ENCODE measurements at places on chromosomes 11 and 22.

DNA sequence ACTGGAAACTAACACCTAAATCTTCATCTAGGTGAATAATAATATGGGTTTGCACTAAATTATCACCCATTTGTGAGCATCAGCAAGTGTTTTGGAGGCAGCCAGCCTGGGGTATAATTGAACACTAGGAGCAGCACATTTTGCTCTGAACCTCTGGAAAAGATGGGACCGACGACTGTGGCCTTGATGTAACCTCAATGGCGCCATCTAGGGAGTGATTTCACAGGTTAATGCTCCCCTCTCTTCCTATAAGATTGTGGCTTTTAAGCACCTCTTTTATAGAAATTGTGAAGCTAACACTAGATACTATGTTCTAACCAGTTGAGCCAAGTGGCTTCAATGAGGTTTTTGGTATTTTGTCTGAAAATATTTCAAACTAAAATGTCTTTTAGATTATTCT lies 203.7 kb downstream of the NELL1 start:
- H3K4me3 ChIP-seq, result no peak overlapping the region
- no peaks in the 10 kb centered on the region for H3K27me3 ChIP-seq
- H3K27ac ChIP-seq, result no peak overlapping the region
- no peaks in the 10 kb centered on the region for H3K36me3 ChIP-seq

DNA sequence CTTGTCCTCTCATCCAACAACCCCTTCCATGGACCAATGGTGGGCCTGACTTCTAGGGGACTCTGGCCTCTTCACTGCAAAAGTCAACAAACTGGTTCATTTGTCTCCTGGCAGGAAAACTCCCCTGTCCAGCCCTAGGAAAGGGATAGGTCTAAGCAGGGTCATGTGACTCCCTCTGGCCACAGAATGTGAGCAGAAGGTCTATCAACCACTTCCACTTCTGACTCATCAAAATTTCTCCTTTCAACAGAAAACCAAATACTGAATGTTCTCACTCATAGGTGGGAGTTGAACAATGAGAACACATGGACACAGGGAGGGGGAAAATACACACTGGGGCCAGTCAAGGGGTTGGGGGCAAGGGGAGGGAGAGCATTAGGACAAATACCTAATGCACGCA lies 1.3 kb upstream of the ISX start:
- H3K36me3 ChIP-seq, result no peaks in the 10 kb centered on the region
- H3K27ac ChIP-seq, result no peak overlapping the region

GRCh38 chr11:3021125-3021524 lies 29.0 kb upstream of the NAP1L4 start:
- H3K27me3 ChIP-seq, result no peaks in the 10 kb centered on the region
- peaks cover 35% of the 10 kb centered on the region for H3K36me3 ChIP-seq
- no peak overlapping the region for H3K27ac ChIP-seq
- no peak overlapping the region for H3K4me3 ChIP-seq

- no peak overlapping the region for H3K27ac ChIP-seq
- H3K4me3 ChIP-seq, result no peak overlapping the region
- no peaks in the 10 kb centered on the region for H3K36me3 ChIP-seq
- H3K27me3 ChIP-seq, result no peaks in the 10 kb centered on the region
- DNase-seq, result no peak
Measured at GRCh38 chr11:82988936-82989627, 82.6 kb downstream of the RAB30 start.

- no peak for DNase-seq
- H3K27ac ChIP-seq, result no peak overlapping the region
- no peaks in the 10 kb centered on the region for H3K27me3 ChIP-seq
- H3K4me3 ChIP-seq, result no peak overlapping the region
- H3K4me1 ChIP-seq, result no peaks in the 10 kb centered on the region
Measured at GRCh38 chr22:30860176-30861105, 108.1 kb downstream of the MORC2 start.

DNA sequence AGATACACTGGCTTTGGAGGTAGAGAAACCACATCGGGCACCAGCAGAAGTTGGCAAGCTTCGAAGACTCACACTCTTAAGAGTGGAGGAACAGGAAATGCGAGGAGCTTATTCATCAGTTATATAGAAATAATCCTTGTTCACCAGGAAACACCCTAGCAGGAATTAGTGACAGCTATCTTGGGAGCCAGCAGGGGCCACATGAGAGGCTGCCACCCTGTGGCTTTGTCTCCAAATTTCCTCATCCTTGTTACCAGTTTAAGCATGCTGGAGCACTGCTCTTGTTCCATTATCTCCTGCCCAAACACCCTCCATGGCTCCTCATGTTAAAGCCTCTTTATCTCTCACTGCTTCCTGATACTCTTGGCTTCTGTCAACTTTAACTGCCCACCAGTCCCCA lies 131.0 kb downstream of the PLEKHA7 start:
- no peak overlapping the region for H3K27ac ChIP-seq
- no peaks in the 10 kb centered on the region for H3K36me3 ChIP-seq
- no peak overlapping the region for H3K4me3 ChIP-seq

GRCh38 chr11:20089796-20090653 lies 70.2 kb downstream of the DBX1 start:
- H3K4me1 ChIP-seq, result no peaks in the 10 kb centered on the region
- H3K27ac ChIP-seq, result no peak overlapping the region
- H3K27me3 ChIP-seq, result no peaks in the 10 kb centered on the region
- no peak overlapping the region for H3K4me3 ChIP-seq
- no peak for DNase-seq
- H3K36me3 ChIP-seq, result no peaks in the 10 kb centered on the region

DNA sequence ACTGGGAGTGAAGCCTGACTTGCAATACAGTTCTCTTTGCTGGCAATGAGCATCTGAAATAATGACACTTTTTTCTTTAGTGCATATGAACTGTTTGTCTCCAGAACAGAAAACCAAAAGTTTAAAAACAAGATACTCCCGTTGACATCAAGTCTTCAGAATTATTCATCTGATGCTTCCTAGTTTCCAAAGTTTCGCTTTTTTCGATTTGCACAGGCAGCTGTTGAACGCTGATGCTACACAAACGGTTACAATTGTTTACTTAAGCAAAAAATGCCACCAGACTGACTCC lies 612 bp upstream of the BIRC2 start:
- no peaks in the 10 kb centered on the region for H3K27me3 ChIP-seq
- DNase-seq, result no peak
- H3K4me3 ChIP-seq, result peak overlapping the region; percentile 82

DNA sequence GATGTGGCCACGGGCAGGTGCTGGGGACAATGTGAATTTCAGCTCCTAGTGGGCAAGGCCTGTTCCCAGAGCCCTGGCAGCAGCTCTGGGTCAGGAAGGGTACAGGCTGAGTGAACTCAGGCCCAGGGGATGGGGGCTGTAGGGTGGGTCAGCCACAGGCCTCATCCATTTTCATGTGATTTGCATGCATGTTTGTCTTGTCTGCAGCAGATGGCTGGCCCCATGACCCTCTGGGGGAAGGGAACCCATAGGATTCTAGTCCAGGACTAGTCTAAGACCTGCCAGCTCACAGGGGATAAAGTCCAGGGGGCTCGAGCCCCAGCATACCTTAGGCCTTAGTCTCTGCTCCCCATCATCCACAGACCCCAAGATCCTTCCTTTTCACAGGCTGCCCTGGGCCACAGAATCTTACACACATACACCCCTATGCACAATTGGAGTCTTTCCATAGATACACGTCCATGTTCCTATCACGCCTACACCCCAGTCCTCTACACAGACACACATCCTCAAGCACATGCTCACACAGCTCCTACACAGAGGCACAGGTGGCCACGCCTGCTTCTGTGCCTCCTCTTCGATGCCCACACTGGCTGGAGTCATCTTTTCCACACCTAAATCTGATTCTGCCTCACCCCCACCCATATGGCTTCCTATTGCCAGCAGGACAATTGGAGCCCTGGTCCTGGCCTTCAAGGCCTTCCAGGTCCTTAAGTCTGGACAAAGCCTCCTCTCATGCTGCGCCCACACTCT lies 25.7 kb downstream of the PDE2A start:
- no peaks in the 10 kb centered on the region for H3K36me3 ChIP-seq
- peaks cover 1% of the 10 kb centered on the region for H3K4me1 ChIP-seq
- no peak overlapping the region for H3K4me3 ChIP-seq
- no peaks in the 10 kb centered on the region for H3K27me3 ChIP-seq
- no peak for DNase-seq
- H3K27ac ChIP-seq, result no peak overlapping the region

- H3K27me3 ChIP-seq, result peaks cover 14% of the 10 kb centered on the region
- H3K36me3 ChIP-seq, result no peaks in the 10 kb centered on the region
- peaks cover 10% of the 10 kb centered on the region for H3K4me1 ChIP-seq
Measured at GRCh38 chr11:93198215-93198845, 539 bp upstream of the SLC36A4 start.

GRCh38 chr11:113267493-113267892 lies 46.9 kb upstream of the TTC12 start:
- no peaks in the 10 kb centered on the region for H3K4me1 ChIP-seq
- no peak for DNase-seq
- no peaks in the 10 kb centered on the region for H3K27me3 ChIP-seq
- no peak overlapping the region for H3K4me3 ChIP-seq
- H3K36me3 ChIP-seq, result no peaks in the 10 kb centered on the region
- H3K27ac ChIP-seq, result no peak overlapping the region

GRCh38 chr11:77506857-77507256 lies 33.0 kb upstream of the PAK1 start:
- H3K27me3 ChIP-seq, result peaks cover 5% of the 10 kb centered on the region
- H3K36me3 ChIP-seq, result no peaks in the 10 kb centered on the region
- H3K4me1 ChIP-seq, result no peaks in the 10 kb centered on the region
- DNase-seq, result no peak
- no peak overlapping the region for H3K4me3 ChIP-seq
- no peak overlapping the region for H3K27ac ChIP-seq

GRCh38 chr11:83554876-83555275 lies 268.7 kb upstream of the CCDC90B start:
- no peaks in the 10 kb centered on the region for H3K27me3 ChIP-seq
- no peak overlapping the region for H3K4me3 ChIP-seq
- no peak for DNase-seq
- H3K27ac ChIP-seq, result no peak overlapping the region
- H3K4me1 ChIP-seq, result no peaks in the 10 kb centered on the region

GRCh38 chr11:70755410-70756158 lies 357.3 kb downstream of the CTTN start:
- H3K27me3 ChIP-seq, result no peaks in the 10 kb centered on the region
- H3K36me3 ChIP-seq, result no peaks in the 10 kb centered on the region
- H3K27ac ChIP-seq, result no peak overlapping the region
- DNase-seq, result peak; percentile 18
- no peak overlapping the region for H3K4me3 ChIP-seq

GRCh38 chr11:44018127-44018521 lies 29.7 kb upstream of the ACCSL start:
- no peak for DNase-seq
- peaks cover 5% of the 10 kb centered on the region for H3K27me3 ChIP-seq
- no peaks in the 10 kb centered on the region for H3K4me1 ChIP-seq
- no peaks in the 10 kb centered on the region for H3K36me3 ChIP-seq
- no peak overlapping the region for H3K4me3 ChIP-seq
- H3K27ac ChIP-seq, result no peak overlapping the region

DNA sequence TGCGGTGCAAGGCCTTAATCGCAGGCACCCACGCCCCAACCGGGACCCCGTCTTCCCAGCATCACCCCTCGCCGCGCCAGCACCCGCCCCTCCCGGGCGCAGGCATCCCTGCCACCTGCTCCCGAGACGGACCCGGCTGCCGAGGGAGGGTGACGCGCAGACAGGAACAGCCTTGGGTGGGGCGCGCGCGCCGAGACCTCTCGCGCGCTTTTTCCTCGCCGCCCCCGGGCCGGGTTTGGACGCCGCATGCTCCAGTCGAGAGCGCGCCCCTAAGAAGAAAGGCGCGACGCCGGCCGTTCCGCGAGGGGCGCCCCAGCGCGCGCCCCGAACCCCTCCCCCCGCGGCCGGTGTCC lies 504 bp downstream of the CFL1 start:
- H3K27ac ChIP-seq, result peak overlapping the region; percentile 93
- no peaks in the 10 kb centered on the region for H3K27me3 ChIP-seq
- peaks cover 31% of the 10 kb centered on the region for H3K36me3 ChIP-seq
- peaks cover 51% of the 10 kb centered on the region for H3K4me1 ChIP-seq
- peak overlapping the region; percentile 94 for H3K4me3 ChIP-seq

- H3K4me1 ChIP-seq, result no peaks in the 10 kb centered on the region
- no peaks in the 10 kb centered on the region for H3K36me3 ChIP-seq
- no peak overlapping the region for H3K27ac ChIP-seq
- no peak for DNase-seq
- H3K27me3 ChIP-seq, result no peaks in the 10 kb centered on the region
Measured at GRCh38 chr11:7871056-7871455, 60.0 kb downstream of the OR10A6 start.

DNA sequence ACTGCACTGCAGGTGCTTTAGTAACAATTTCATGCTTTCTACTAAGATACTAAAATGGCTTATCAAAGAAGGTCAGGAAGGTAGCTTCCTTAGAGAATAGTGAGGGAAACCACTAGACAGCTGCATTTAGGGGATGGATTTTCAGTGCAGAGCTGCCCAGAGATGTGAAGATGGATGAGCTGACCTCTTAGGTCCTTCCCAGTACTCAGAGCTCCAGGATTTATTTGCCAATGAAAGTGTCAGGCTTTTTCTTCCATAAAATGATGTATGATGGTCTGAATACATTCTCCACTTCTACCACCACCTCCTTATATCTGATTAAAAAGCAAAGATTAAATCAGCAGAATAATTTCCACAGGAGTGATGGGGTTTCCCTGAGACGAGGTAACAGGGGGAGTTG lies 35.0 kb downstream of the SC5D start:
- H3K4me1 ChIP-seq, result no peaks in the 10 kb centered on the region
- H3K36me3 ChIP-seq, result no peaks in the 10 kb centered on the region
- DNase-seq, result no peak
- H3K27ac ChIP-seq, result no peak overlapping the region

DNA sequence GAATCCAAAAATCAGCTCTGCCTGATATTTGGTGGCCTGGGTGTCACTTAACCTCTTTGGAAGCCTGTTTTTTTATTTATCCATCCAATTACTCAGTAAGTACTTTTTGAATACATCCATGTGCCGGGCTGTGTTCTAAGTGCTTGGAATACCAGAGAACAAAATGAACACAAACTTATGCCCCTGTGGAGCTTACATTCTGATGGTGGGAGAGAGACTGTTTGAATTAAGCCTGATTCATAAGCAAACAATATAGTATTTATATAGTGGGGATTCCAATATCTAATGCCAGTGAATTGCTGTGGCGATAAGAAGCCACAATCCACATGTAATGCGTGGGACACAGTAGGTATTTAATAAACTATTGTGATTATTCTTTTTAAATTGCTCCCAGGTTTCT lies 19.4 kb downstream of the KCNJ5 start:
- peaks cover 2% of the 10 kb centered on the region for H3K27me3 ChIP-seq
- peaks cover 11% of the 10 kb centered on the region for H3K4me1 ChIP-seq
- H3K27ac ChIP-seq, result no peak overlapping the region
- H3K36me3 ChIP-seq, result no peaks in the 10 kb centered on the region
- H3K4me3 ChIP-seq, result no peak overlapping the region
- no peak for DNase-seq

GRCh38 chr11:91163619-91164451 lies 941.0 kb upstream of the CHORDC1 start:
- H3K27ac ChIP-seq, result no peak overlapping the region
- no peak overlapping the region for H3K4me3 ChIP-seq
- H3K27me3 ChIP-seq, result no peaks in the 10 kb centered on the region
- no peaks in the 10 kb centered on the region for H3K36me3 ChIP-seq
- no peak for DNase-seq
- no peaks in the 10 kb centered on the region for H3K4me1 ChIP-seq
